Inflammatory macrophage treated with lipopolysaccharide for 1 hour (primary cell): ENCODE measurements at places on chromosomes 7 and 10.

- DNase-seq = peak; percentile 66
Observed at GRCh38 chr10:70457759-70458305, 16.4 kb upstream of the NODAL start.

- DNase-seq = no peak
Observed at GRCh38 chr7:89987665-89988064, 166.6 kb upstream of the STEAP1 start.

- no peak for DNase-seq
Observed at GRCh38 chr10:60789340-60789739, 11.1 kb downstream of the CDK1 start.

GRCh38 chr10:12382956-12383531 lies 33.7 kb downstream of the CAMK1D start:
- DNase-seq = no peak

- peak; percentile 32 for DNase-seq
Observed at GRCh38 chr7:129617652-129618051, 6.1 kb downstream of the NRF1 start.

DNA sequence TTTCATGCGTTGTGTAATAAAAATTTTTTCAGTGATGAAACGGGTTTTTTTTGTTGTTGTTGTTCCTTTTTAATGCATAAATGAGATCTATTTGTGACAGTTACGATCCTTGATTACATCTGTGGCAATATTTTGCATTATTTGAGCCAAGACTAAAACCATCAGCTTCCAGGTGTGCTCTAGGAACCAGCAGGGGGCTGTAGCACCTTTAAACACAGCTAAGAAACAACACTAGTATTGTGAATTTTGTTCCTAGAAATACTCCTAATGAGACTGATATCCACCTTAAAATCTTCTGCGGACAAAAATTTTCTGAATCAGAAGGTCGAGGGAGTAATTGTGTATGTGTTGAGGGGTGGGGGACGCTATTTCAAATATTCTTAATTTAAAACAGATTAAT lies 52.6 kb downstream of the FGFBP3 start:
- DNase-seq = no peak

DNA sequence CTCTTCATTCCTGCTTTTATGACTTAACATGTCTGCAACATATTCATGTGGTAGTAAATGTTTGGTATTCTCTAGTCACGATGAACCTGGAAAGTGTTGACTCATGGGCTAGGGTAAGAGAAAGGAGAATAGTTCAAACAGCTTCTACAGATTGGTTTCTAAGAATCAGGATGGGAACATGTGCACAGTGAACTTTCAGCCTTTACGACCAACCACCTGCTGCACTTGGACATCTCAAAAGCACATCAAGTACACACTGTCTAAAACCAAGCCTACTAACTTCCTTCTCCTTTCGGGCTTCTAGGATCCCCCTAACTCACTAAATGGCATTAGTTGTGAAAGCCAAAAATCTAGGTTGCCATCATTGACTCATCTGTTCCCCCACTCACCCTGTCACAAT lies 85.5 kb downstream of the CUL2 start:
- DNase-seq = peak; percentile 13

- no peak for DNase-seq
Observed at GRCh38 chr10:33327751-33328150, 6.7 kb downstream of the NRP1 start.
